ENCODE measurements at places on chromosomes 5 and 9. TPM values are rescaled to one million over a fixed set of nuclear protein-coding genes. Genes with fewer than 3 reads are reported as not detected.

Gene SH2D3C
- 4.7 TPM for total RNA-seq

Gene EFNA5
- 22.5 TPM for total RNA-seq

Gene LCN9
- total RNA-seq: not detected

Gene OR1J2
- total RNA-seq: not detected

Gene NSG2
- total RNA-seq: not detected

Gene ZBTB5
- 18.0 TPM for total RNA-seq

Gene PCDHAC1
- 0.11 TPM for total RNA-seq

Gene OR13C3
- not detected for total RNA-seq

- no peak for DNase-seq
Measured at GRCh38 chr9:23739753-23740152, 86.3 kb downstream of the ELAVL2 start.

DNA sequence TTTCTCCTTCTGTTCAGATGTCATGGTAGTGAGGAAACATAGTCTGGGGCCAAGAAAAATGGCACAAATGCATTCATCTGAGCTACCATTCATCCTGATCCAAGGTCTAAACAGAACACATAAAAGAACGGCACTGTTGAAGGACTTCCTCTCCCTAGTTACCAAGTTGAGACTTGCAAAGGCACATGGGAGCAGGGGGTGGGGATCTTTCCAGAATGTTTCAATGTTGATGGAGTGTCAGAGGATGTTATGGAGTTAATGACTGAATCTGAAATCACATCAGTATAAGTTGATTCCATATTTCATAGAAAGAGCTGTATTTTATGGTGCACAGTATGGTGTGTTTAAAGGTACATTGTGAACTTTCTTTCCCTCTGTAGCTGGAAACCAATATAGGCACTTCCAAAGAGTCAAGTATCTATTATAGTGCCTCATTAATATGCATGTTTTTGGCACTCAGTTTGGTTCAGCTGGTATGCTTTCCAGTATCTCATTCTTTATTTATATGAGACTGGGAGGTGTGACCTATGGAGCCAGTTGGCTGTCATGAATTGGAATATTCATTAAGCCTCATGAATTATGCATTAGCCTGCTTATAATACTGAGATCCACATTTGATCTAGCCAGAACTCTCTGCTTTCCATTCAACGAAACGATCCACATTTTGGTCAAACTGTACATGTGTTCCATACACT, 603.0 kb downstream of the NR2F1-AS1 start:
- DNase-seq: no peak

- no peak for DNase-seq
Measured at GRCh38 chr9:125635888-125636287, 71.1 kb downstream of the MAPKAP1 start.

GRCh38 chr5:177130211-177131018, 3.2 kb upstream of the NSD1 start:
- DNase-seq: no peak

DNA sequence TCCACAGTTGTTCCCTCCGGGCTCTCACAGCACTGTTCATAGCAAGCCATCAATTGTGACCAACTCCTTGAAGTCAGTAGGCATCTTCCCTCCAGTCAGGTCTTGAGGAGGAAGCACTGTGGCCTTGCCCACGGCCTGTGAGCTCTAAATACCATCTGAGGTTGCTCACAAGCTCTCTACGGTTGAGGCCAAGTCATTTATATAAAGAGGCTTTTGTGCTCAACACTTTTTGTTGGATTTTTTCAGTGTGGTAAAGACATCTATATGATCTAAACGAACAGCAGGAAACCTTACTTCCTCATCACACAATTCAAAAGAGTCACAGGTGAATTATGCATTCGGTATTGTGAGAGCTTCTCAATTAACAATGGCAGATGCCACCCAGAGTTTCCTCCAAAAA, 97.3 kb downstream of the ZNF462 start:
- no peak for DNase-seq

DNA sequence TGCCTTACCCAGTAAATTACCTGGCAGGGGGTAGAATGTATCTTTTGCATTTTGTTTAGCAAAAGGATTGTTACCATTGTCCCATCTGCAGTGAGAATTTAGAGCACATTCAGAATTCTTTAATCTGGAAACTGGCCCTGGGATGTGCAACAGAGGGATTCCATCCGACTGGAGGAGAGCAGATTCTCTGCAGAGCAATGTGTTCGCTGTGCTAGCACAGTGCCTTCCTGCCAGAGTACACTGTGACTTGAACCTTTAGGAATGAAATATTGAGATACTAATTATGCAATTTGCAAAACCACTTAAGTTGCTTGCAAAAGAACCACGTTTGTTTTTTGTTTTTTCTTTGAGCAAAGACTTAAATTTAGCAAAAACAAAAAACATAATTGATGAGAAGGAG, 22.5 kb upstream of the DMRT1 start:
- DNase-seq: no peak

DNA sequence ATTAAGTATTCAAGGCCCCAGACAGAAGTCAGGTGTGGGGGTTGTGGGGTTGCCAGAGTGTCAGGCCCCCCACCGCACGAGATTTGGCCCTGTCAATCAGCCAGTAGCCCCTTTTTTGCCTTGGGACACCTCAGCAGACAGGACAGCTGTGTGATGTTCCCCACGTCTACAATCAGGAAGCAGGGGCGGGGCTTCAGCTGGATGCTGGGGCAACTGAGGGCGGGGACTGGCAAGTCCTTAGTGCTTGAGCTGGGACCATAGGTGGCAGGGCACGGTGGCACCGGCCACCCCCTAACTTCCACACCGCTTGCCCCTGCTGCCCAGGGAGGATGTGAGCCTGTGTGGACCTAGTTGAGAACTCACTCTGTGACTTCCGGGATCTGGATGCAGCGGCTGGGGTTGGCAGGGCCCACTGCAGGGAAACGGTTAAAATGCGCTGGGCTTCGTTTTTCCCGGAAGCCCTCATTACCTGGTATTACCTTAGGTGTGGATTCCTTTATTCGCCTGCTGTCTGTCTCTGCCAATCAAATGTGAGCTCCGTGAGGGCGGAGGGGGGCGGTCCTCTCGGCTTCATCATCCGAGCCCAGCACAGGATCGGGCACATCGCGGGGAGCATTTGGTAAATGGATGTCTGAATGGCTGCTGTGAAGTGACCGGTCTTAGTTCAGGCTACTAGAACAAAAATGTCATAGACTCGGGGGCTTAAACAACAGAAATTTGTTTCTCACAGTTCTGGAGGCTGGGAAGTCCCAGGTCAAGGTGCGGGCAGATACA, 7.5 kb upstream of the GTF3C5 start:
- peak; percentile 71 for DNase-seq

GRCh38 chr5:120405923-120406322, 58.2 kb upstream of the PRR16 start:
- no peak for DNase-seq

GRCh38 chr9:93003552-93004407, 54.7 kb upstream of the SUSD3 start:
- DNase-seq: no peak

DNA sequence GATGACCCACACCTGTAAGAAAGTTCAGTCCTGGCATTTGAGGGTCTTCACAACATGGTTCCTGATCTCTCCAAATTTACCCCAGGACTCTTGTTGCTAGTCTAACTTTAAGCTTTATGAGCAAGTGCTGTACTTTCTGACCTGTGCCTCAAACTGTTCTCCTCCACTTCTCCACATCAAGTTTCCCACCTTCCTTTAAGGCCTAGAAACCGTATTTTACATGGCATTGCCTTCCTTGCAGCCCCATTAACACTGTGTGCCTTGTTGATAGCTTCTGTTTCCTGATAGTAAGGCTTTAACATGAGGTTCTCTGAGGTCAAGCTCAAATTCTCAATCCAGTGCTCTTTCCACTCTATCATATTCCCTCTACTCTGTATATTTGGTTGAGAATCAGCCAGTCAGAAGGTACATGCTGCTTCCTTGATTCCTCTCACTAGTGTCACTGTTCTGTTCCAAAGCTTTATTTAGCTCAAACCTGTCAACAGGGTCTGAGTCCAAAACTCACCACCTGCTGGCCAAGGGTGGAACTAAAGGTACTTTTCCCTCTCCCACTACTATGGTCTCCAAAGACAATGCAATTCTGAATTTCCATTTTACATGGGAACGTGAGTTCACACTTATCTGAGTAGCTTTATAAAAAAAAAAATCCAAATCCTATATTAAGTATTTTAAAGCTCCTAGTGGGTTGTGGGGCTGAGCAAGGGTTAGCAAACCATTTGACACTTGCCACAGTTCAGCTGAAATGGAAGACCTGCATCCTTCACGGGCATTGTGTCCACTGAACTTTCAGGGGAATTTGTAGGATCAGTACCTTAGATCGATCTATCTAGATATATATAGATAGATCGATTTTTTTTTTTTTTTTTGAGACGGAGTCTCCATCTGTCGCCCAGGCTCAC, 21.1 kb downstream of the VCP start:
- DNase-seq: no peak

DNA sequence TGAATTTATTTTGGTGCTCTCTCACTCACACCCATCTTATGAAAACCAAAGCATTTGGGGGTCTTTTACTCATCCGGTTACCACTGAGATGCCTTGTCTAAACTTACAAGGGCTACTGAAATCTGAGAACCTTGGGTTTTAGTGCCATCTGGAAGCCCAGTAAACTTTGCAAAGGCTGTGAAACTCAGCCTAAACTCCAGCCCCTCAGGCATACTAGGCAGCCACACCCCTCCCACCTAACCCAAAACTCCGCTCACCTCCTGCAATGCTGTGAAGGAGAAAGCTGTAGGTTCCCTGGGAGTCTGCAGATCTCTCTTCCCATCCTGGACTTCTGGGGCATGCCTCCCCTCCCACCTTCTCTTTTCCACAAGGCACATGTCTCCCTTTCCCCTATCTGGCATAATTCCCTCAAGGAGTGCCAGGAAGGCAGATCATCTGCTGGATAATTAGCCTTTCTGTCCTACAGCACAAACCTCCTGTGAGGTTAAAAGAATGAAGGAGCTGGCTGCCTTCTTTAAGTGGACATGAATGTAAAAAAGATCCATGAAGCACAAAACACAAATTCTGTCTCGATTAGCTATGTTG, 71.5 kb upstream of the ANXA1 start:
- no peak for DNase-seq

DNA sequence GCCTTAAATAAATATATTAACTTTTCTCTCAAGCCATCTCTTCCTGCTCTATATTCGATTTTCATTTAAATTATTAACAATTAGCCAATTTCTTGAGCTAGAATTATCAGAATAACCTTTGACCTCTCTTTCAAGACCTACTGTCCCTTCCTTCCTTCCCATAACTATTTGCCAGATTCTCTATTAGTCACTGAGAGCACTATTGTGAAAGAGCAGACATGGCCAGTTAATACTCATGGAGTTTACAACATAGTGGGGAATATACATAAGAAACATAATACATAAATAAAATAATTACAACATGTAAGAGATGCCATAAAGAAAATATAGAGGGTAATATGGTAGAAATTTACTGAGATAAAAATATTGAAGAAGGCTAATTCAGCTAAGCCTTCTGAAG, 72.1 kb upstream of the CHD1 start:
- no peak for DNase-seq

- no peak for DNase-seq
Measured at GRCh38 chr9:112145886-112146285, 29.2 kb downstream of the SUSD1 start.

DNA sequence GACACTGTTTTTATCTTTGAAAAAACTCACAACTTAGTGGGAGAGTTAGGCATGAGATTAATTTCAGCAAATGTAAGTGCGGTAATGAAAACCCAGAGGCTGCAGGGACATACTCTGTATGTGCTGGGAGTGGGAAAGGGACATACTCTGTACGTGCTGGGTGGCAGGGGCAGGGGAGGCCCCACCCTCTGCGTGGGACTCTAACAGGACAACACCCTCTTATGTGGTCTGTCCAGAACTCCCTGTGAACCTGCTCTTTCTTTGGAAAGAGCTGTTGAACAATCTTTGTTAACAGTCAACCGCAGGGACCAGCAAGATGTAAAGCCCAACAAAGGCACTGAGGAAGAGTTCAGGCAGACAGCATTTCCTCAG, 2.4 kb downstream of the MLANA start:
- DNase-seq: no peak
